ENCODE measurements at places on chromosomes 2 and 18. TPM values are rescaled to one million over a fixed set of nuclear protein-coding genes. Genes with fewer than 3 reads are reported as not detected.
A peak's percentile ranks its signal among the peaks of the same experiment; 100 is the strongest.

GRCh38 chr2:113242327-113242726, 36.4 kb downstream of the PAX8 start:
- DNase-seq: no peak

The ALK gene
- total RNA-seq: not detected

The ZBTB7C gene
- 1.6 TPM for total RNA-seq

DNA sequence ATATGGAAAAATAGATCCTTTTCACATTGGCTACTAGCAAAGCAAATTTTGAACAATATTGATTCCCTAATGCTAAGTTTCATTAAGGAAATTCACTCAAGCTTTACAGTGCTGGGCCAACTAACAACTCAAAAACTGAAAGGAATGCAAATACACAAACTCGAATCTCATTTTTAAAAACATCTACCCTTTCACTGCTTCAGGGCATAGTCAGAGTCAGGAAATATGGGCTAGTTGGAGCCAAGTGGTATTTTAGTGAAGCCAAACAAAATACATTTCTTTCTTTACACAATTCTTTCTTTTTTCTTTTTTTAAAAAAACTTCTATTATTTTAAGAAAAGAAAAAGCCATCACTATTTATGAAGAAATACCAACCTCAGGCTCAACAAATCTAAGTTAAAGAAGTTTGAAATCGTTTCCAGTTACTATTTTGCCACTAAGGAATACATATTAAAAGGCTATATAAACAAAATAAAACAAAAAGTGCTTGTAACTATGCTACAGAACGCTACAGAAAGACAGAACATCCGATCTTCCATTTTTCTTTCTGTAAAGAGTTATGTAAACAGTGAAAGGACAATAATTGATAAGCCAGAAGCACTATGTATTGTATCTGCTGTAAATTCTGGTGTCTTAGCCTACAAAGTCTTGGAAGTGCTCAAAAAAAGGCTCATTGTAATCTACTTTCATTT, 113.6 kb upstream of the STK17B start:
- no peak for DNase-seq

- no peak for DNase-seq
Measured at GRCh38 chr2:188787658-188788240, 186.4 kb upstream of the COL3A1 start.

The GKN1 gene
- not detected for total RNA-seq

DNA sequence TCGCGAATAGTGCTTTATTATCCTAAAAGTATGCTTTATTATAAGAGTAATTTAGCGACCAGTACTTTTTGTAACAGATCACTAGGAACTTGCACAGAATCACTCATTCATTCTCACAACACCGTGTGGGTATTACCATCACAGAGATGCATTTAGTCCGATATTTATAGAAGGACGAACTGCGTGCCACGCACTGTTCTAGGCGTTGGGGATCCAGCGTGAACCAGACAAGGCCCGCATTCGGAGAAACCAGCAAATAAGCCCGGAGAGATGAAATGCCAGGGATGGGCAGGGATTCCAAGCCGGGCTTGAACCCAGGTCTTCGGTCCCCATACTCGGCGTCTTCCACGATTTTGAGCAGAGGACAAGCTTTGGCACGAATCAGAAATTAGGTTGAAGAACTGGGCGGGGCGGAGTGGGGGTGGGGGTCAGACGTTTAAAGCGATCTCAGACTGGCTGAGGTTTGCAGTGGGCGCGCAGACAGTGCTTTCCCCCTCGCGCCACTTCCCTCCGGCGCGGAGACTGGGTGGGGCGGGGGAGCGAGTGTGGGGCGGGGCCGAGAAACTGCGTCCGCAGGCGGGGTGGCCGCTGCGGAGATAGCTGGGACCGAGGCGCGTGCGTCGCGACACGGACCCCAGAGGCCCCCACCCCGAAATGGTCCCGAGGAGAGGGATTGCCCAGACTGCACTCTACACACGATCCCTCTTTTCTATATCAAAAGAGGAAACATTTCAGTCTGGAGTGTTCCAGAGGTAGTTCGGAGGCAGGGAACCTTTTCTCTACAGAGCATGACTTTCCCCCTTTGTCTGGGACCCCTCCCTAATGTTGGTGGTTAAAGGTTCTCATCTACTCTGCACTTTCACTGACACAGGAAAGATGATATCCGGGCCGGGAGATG, 1.1 kb upstream of the CXCR4 start:
- peak; percentile 61 for DNase-seq

The KANSL3 gene
- 26.0 TPM for total RNA-seq

The GCC2 gene
- 25.0 TPM for total RNA-seq

DNA sequence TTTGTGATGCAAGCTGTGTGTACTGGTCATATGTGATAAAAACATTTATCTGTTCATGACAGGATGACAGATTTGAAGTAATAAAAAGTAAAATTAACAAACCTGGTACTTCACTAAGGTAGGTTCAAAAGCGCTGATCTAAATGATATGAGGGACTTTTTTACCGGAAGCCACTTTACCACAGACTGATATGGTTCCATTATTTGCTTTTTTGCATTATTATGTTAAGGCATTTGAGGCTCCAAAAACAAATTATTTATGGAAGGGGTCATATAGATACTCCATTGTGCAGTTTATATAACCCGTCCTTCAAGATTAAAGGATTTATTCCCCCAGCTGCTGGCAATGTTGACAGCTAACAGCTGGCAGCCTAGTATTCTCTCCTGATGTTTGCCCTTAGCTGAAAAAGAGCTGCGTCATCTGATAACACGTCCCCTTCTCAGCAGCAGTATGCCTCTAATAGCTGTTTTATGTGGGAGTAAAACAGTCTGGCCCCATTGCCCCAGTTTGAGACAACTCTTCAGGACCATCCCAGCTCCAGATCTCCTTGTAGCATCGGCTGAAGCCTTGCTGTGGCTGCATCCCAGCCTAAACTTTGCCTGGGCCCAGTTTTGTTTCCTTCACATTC, 84.8 kb upstream of the XIRP2 start:
- DNase-seq: no peak

The GBX2 gene
- 0.15 TPM for total RNA-seq

The TSGA10 gene
- 2.4 TPM for total RNA-seq

The OBSL1 gene
- total RNA-seq: 161 TPM

GRCh38 chr2:241219030-241219382, 30.5 kb downstream of the ANO7 start:
- no peak for DNase-seq

DNA sequence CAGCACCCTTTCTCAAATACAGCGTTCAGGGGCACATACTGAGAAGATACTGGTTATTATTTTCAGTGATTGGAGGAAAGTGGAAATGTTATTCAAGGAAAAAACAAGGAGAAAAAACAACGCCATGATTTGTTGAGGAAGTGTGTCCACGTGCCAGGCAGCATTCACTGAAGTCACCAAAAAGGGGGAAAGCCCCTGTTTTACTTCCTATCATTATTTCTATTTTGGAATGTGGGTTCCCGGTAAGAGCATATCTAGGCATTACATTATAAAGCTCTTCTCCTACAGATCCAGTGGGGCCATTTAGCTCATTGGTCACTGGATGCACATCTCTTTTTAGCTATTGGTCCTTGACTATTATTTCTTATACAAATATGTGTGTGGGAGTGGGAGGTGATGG, 518.7 kb downstream of the TXNL1 start:
- no peak for DNase-seq

The DOCK10 gene
- total RNA-seq: 1.4 TPM

DNA sequence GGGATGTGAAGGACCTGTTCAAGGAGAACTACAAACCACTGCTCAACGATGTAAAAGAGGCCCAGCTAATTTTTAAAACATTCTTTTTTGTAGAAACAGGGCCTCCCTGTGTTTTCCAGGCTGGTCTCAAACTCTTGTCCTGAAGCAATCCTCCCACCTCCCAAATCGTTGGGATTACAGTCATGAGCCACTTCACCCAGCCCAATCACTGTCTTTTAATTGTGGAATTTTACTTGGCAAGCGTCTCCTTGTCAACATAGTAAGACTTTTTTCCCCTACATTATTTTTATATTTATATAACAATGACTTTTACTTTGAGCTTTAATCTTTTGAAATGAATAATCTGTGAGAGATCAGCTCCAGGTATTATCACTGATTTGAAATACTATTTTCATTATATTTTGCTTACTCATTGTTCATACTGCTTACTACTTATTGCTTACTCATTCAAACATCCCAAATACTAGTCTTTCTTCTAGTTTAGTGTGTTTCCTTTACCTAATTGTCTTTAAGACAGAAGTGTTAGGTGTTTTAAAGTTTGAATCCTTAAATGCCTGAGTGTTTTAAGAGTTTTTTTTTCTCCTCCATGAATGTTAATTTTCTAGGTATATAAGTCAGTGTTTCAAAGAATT, 48.9 kb downstream of the PTPN4 start:
- no peak for DNase-seq

- DNase-seq: no peak
Measured at GRCh38 chr2:199261936-199262335, 195.8 kb downstream of the SATB2 start.

The ABCG8 gene
- not detected for total RNA-seq

The IGFBP2 gene
- total RNA-seq: 106 TPM

The SERPINB13 gene
- total RNA-seq: not detected

The TOGARAM2 gene
- total RNA-seq: 3.7 TPM

DNA sequence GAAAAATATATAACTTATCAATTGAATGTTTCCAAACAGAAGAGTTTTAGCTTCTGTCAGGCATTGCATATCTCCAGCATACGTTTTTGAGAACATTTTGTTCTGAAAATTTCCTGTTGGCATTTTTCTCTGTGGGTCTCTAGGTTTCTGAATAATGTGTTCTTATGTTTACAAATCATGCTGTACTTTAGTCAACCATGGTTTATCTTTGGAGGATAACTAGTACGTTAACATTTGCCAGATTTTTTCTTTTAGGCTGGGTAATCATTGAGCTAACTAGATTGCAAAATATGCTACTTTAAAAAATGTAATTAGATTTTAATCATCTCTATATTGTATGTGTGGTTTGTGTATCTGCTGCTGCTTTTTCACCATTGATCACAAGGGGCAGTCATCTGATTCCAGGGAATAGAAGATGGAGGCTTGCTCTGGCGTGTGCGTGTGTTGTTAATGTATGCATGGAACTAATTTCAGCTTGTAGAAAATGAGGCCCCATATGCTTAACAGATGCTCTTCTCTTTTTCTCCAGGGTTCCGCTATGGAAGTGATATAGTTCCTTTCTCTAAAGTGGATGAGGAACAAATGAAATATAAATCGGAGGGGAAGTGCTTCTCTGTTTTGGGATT, 21.3 kb downstream of the XRCC5 start:
- no peak for DNase-seq

DNA sequence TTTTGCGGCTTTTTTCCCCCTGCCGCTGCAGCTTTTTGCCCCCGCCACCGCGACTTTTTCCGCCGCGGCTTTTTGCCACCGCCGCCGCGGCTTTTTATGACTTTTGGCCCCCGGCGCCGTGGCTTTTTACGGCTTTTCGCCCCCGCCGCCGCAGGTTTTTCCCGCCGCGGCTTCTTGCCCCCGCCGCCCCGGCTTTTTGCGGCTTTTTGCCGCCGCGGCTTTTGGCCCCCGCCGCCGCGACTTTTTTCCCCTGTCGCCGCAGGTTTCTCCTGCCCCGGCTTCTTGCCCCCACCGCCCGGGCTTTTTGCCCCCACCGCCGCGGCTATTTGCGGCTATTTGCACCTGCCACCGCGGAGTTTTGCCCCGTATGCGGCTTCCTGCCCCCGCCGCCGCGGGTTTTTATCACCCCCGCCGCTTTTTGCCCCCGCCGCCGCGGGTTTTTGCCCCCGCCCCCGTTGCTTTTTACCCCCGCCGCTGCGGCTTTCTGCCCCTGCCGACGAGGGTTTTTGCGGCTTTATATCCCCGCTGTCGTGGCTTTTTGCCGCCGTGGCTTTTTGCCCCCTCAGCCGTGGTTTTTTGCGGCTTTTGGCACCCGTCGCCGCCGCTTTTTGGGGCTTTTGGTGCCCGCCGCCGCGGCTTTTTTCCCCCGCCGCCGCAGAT, 2750.9 kb downstream of the RPIA start:
- DNase-seq: peak; percentile 22

The LINC00305 gene
- total RNA-seq: not detected

- DNase-seq: no peak
Measured at GRCh38 chr2:186503827-186504606, 18.0 kb downstream of the ZC3H15 start.

The BCL2 gene
- total RNA-seq: 22.3 TPM
